Caco-2 (cell line): ENCODE measurements at places on chromosomes 5 and 9. TPM values are rescaled to one million over a fixed set of nuclear protein-coding genes. Genes with fewer than 3 reads are reported as not detected.

The FBXL7 gene
- total RNA-seq = not detected in 2 replicates

The CDO1 gene
- not detected in 2 replicates for total RNA-seq

The LVRN gene
- 0.27 and 0.42 TPM in 2 replicates for total RNA-seq

The DBH gene
- not detected in 2 replicates for total RNA-seq

The PCDHGA11 gene
- 1.2 and 1.9 TPM in 2 replicates for total RNA-seq

The PHF24 gene
- total RNA-seq = 0.12 TPM in 1 of 2 replicates, not detected in the other

The HTR4 gene
- total RNA-seq = not detected in 2 replicates

The TIFAB gene
- not detected in 2 replicates for total RNA-seq

The MARCOL gene
- total RNA-seq = not detected in 2 replicates

The NOXA1 gene
- 7.3 and 8.6 TPM in 2 replicates for total RNA-seq

The N4BP3 gene
- 2.9 and 3.2 TPM in 2 replicates for total RNA-seq

The IL3 gene
- not detected in 2 replicates for total RNA-seq

The CDH10 gene
- total RNA-seq = not detected in 2 replicates

The POU5F2 gene
- total RNA-seq = 0.59 and 0.95 TPM in 2 replicates

The LCP2 gene
- total RNA-seq = not detected in 2 replicates

The CKMT2 gene
- not detected in 2 replicates for total RNA-seq

The KCNIP1 gene
- total RNA-seq = not detected in 2 replicates

The SLC23A1 gene
- total RNA-seq = 20.4 and 24.0 TPM in 2 replicates

The GPX8 gene
- 18.8 and 18.9 TPM in 2 replicates for total RNA-seq

The CTSV gene
- 110 and 127 TPM in 2 replicates for total RNA-seq

The SHOC1 gene
- total RNA-seq = not detected in 2 replicates

The HAVCR1 gene
- total RNA-seq = 135 and 144 TPM in 2 replicates

The CDH6 gene
- 16.0 and 18.0 TPM in 2 replicates for total RNA-seq

The TMEM232 gene
- 0.34 and 0.91 TPM in 2 replicates for total RNA-seq

The ARSI gene
- total RNA-seq = 0.52 and 0.65 TPM in 2 replicates

The C6 gene
- not detected in 2 replicates for total RNA-seq

The INSL6 gene
- total RNA-seq = not detected in 2 replicates

The SMIM33 gene
- total RNA-seq = not detected in 2 replicates

The SLC34A1 gene
- total RNA-seq = not detected in 2 replicates

The HK3 gene
- 0.29 and 0.97 TPM in 2 replicates for total RNA-seq

The KCNN2 gene
- 0.27 TPM in 1 of 2 replicates, not detected in the other for total RNA-seq

The F2RL2 gene
- total RNA-seq = not detected in 2 replicates

The PCDHGB5 gene
- 13.2 and 13.4 TPM in 2 replicates for total RNA-seq

The SAXO1 gene
- total RNA-seq = 0.20 TPM in 1 of 2 replicates, not detected in the other

The SH3TC2 gene
- total RNA-seq = 5.3 and 5.8 TPM in 2 replicates

The ANAPC2 gene
- 66.8 and 67.5 TPM in 2 replicates for total RNA-seq

The SPATA31D4 gene
- total RNA-seq = not detected in 2 replicates

The SUSD3 gene
- total RNA-seq = 2.2 and 2.9 TPM in 2 replicates

The SPATA31E1 gene
- not detected in 2 replicates for total RNA-seq

The MAMDC2 gene
- total RNA-seq = not detected in 2 replicates

The SPATA6L gene
- total RNA-seq = 1.4 and 2.4 TPM in 2 replicates

The OTP gene
- 0.11 TPM in 1 of 2 replicates, not detected in the other for total RNA-seq

The NR6A1 gene
- total RNA-seq = 30.6 and 33.6 TPM in 2 replicates

The ORM1 gene
- total RNA-seq = 18.3 and 27.5 TPM in 2 replicates

The CDH9 gene
- total RNA-seq = not detected in 2 replicates

The ZNG1E gene
- total RNA-seq = 30.4 and 35.9 TPM in 2 replicates

The CWC27 gene
- total RNA-seq = 32.9 TPM in 2 replicates

The CA9 gene
- not detected in 2 replicates for total RNA-seq

The PTPRD gene
- total RNA-seq = 55.9 and 70.1 TPM in 2 replicates

The CYSTM1 gene
- 93.5 and 102 TPM in 2 replicates for total RNA-seq

The SLC27A4 gene
- total RNA-seq = 21.1 and 22.8 TPM in 2 replicates

The PCDHB5 gene
- not detected in 2 replicates for total RNA-seq

The PTGS1 gene
- 0.19 and 0.29 TPM in 2 replicates for total RNA-seq

The RACK1 gene
- 2,098 and 2,258 TPM in 2 replicates for total RNA-seq

The CDX1 gene
- total RNA-seq = 0.29 and 0.65 TPM in 2 replicates

The GRAMD2B gene
- 3.0 TPM in 2 replicates for total RNA-seq

The CEL gene
- total RNA-seq = 1.9 and 2.0 TPM in 2 replicates

The RASEF gene
- 0.32 and 0.39 TPM in 2 replicates for total RNA-seq

The INSL4 gene
- total RNA-seq = not detected in 2 replicates
